ENCODE measurements at places on chromosomes 4 and X.

DNA sequence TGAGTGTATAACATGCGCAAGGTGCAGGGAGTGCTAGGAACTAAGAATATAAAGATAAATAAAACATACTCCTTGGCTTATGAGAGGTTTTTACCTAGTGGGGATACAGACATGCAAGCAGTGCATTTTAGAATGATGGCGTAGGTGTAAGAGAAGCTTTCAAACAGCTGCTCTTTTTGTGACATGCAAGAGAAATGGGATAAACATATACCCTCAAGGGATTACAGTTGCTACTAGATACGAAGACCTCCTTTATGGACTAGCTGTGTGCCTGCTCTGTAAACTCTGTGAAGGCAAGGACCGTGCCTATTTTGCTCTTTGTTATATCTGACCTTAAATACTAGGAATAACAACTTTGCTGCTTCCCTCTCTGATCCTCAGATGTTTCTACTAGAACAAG is 39.0 kb upstream of the SLITRK4 start:
- DNase-seq, result no peak

GRCh38 chr4:100590325-100590724 is 72.5 kb upstream of the EMCN start:
- DNase-seq, result no peak

- DNase-seq, result no peak
These were observed 146.1 kb downstream of the NEXMIF start for GRCh38 chrX:74779175-74779574.

DNA sequence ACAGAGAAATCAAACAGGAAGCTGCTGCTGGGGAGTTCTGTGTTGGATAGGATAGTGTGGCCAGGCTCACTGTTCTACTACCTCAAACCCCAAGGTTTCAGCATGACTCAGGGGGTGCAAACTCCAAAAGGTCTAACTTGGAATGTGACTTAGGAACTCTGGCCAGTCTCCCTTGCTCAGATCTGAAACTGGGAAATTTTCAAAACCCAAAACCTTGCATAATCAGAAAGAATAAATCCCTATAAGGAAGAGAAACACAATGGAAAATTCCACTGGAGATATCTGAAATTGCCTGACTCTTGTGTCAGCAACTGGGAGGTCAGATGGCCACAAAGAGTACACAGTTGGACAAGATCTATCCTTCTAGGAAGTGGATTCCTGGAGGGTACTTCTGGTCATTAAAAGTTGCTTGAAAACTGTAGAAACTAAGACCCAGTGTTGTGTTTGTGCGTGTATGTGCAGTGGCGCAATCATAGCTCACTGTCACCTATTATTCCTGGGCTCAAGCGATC is 58.0 kb downstream of the PPEF2 start:
- no peak for DNase-seq

DNA sequence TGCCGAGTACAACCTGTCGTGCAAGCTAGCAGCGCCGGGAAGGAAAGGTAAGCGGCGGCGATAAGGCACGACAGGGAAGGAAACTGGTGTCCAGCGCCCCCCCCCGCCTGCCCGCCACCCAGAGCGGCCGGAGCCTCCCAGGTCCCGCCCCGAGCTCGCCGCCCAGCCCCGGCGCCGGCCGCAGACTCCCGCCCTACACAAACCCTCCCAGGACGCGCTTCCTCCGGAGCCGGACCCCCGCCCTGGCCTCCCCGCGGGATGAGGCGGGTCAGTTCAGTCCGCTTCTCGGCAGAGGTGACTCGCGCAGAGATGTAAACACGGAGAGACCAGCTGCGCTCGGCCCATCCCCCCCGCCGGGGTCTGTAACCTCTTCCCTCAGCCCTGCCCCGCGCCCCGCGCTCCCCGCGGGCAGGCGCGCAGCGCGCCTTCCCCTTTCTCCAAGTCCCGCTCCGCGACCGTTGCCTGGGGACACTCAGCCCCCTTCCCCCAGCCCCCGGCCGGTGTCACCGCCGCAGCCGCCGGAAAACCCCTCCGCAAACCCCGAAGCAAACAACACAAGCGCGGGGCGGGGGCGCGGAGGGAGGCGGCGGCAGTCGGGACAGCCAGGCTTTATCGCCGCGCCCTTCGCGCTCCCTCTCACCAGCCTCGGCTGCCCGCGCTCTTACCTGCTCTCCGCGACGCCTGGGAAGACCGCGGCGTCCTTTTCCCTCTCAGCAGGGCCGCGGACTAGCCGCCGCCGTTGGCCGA is 543 bp downstream of the ELF2 start:
- peak; percentile 45 for DNase-seq

DNA sequence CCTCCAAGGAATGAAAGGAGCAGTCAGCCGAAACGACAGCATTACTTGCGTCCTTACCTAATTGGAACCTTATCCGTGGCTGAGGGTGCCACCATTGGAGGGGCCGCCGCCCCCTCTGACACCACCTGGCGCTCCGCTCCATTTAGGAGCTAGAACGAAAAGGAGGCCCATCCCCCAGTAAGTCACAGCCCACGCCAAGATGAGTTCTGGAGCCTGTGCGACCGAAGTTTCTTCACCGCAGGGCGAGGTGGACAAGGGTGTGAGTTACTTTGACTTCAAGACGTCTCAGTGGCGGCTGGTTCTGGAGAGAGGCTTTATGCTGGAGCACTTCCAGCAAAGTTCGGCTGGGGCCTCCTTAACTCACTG is 729 bp upstream of the IRF2 start:
- DNase-seq, result peak; percentile 42

- DNase-seq, result no peak
These were observed 50.0 kb downstream of the UGT2B10 start for GRCh38 chr4:68865760-68866159.

GRCh38 chr4:87058356-87059073 is 123.7 kb downstream of the AFF1 start:
- no peak for DNase-seq

GRCh38 chrX:82092307-82092706 is 890.4 kb downstream of the SH3BGRL start:
- DNase-seq, result no peak

GRCh38 chrX:38854305-38854704 is 53.0 kb downstream of the MID1IP1 start:
- no peak for DNase-seq

GRCh38 chrX:14359727-14360126 is 169.6 kb upstream of the GLRA2 start:
- no peak for DNase-seq

- DNase-seq, result no peak
These were observed 4.6 kb downstream of the ZNF185 start for GRCh38 chrX:152902502-152902820.

- DNase-seq, result no peak
These were observed 146.3 kb upstream of the RPS6KA3 start for GRCh38 chrX:20412871-20413486.

DNA sequence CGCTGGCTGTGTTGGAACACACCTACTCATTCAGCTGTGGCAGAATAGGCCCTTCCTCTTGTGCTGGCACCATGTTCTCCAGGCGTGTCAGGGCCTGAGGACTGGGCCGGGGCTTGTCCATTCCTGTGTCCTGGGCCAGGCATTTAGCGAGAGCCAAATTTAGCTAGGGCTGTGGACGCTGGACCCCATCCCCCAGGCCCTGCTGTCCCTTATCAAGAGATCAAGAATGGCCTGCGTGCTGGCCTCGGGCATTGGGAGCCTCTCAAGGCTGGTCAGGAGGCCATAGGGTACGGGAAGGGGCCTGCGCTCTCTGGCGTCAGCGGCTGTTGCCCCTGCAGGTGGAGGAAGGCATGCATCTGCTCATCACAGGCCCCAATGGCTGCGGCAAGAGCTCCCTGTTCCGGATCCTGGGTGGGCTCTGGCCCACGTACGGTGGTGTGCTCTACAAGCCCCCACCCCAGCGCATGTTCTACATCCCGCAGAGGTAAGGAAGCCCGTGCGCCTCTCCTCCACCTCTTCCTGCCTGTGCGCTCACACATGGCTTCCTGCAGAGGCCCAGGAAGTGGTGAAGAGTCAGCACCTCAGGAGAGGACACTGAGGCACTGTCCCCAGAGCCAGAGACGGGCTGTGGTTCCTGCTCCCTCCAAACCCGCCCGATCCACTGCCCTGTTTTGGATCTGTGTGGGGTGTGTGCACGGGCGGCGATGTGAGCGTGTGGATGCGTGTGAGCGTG is 15.3 kb downstream of the ABCD1 start:
- DNase-seq, result no peak

DNA sequence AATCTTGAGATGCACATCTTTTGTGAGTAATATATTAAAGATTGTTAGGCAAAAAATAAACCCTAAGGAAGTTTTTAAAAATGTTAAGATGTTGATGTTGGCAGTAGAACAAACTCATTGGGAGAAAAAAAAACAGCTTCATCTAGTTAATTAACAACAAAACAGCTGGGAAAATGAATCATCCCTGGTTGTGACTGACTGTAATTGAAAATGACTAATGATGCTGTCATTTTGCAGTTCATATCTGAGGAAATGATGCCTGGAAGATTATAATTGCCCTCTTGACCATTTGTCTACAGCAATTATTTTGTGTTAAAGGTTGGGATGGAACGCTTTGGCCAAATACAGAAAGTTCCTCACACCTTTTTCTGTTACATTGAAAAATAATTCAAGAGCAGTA is 760.4 kb upstream of the FTHL17 start:
- DNase-seq, result no peak

- DNase-seq, result peak; percentile 48
These were observed at the start of gene CASK for GRCh38 chrX:41923211-41923977. Gene CASK (minus strand): TSS chrX:41923554. CDS start chrX:41922988, 566 bp downstream.

DNA sequence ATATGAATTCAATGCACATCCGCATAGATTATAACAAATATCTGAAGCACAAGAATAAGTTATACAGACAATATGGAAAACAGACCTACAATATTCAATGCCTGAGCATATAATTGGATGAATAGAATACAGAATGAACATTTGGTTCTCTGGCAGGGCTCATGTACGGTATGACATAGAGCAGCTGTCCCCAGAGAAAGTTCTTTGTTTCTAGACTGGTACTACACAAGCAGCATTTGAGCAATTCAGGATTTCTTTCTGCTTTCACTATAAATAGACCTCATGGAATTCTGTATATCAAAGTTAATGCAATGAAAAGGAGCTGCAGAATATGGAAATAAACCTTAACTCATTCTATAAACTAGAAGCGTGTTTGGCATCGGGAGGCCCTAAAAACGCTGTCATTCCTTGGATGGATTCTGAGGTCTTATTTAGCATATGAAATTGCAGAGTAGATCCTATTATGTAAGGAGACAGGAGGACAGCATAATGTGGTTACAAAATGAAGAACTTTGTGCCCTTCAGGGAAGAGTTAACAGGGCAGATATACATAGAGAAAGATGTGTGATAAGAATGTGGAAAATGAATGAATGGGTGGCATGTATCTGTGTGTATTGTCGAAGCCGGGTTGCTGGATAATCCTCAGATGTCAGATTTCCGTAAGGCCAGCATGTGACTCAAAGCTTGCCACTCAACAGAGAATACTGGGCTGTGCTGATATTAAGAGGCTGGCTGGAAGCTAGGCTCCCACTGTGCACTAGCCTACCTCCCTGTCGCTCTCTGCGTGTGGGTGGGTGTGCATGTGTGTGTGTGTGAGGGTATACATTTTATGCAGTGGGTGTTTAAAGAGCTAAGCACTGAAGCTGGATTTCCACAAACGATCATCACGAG is 103.3 kb upstream of the SLC4A4 start:
- no peak for DNase-seq

DNA sequence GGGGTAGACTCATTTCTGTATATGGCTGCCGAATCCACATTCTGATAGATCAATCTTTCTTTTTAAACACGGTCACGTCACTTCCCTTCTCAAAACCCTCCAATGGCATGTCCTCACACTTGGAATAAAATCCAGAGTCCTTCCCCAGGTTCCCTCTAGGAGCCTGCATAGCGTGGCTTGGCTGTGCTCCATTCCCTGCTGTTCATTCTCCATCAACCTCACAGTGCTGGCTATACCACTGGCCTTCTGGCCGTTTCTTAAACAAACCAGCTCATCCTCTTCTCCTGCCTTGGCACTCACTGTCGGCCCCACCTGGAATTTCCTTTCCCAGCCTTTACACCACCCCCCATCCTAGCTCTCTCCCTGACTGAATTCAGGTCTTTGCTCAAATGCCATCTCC is 77.1 kb downstream of the RBM47 start:
- DNase-seq, result no peak

- no peak for DNase-seq
These were observed 710 bp downstream of the CLDN24 start for GRCh38 chr4:183321516-183321915.

DNA sequence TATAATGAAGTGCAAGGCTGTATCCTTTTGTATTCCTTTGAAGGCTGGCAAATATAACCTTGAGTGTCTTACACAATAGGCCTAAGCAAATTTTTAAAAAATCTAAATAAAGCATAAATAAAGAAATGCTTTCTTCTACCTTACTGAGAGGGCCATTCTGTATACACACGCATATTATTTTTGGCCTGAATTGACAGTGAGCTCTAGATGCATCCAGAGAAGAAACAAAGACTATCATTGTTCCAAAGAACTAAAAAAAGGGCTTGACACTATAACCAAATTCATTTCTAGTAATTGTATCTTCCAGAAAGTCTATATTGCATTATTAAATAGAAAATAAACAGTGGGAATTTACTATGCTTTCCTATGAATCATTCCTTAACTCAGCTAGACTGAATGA is 100.2 kb downstream of the MAGEB17 start:
- no peak for DNase-seq

DNA sequence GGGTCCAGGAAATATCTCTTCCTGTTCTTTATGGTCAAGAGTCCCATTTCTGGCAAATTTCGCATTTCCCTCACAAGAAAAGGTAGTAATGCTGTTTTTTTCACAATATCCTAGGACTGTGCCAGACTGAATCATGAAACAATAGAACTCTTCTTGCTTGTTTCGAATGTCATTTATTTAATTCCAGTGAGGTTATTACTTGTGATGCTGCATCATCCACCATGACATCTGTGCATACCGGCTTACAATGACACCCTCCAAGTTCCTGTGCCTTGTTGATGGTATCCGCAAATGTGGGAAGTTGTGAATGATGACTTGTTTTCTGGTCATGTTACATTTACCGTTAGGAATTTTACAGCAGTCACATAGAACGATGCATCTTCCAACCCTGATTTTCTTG is 42.9 kb upstream of the SPRY1 start:
- no peak for DNase-seq

- no peak for DNase-seq
These were observed 52.1 kb downstream of the KLHL34 start for GRCh38 chrX:21606002-21606401.

GRCh38 chr4:82770607-82771006 is 28.0 kb downstream of the SCD5 start:
- DNase-seq, result no peak

GRCh38 chrX:135324463-135324862 is 15.2 kb downstream of the ETDC start:
- no peak for DNase-seq

DNA sequence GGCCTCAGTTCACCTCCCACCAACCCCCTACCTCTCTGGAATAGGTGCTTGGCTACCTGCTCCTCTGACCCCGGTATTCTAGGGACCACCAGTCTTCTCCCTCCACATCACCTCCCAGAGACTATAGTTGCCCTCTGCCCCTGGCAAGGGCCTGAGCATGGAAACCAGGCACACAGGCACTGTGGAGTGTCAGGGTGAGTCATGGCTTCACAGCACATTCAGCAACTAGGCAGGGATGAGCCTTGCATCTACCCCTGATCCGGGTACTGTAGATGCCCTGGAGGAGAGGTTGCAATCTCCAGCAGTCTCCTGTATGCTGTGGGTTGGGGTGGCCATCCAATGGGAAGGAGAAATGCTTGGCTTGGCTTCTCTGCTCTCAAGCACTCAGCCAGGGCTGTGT is 472.7 kb downstream of the IDS start:
- no peak for DNase-seq

GRCh38 chr4:109248322-109248900 is 54.0 kb downstream of the COL25A1 start:
- DNase-seq, result no peak

GRCh38 chr4:165803005-165803404 is 70.0 kb upstream of the TLL1 start:
- DNase-seq, result no peak

GRCh38 chr4:11702886-11703557 is 274.3 kb upstream of the HS3ST1 start:
- no peak for DNase-seq
